ENCODE measurements at places on chromosomes 4 and X.

DNA sequence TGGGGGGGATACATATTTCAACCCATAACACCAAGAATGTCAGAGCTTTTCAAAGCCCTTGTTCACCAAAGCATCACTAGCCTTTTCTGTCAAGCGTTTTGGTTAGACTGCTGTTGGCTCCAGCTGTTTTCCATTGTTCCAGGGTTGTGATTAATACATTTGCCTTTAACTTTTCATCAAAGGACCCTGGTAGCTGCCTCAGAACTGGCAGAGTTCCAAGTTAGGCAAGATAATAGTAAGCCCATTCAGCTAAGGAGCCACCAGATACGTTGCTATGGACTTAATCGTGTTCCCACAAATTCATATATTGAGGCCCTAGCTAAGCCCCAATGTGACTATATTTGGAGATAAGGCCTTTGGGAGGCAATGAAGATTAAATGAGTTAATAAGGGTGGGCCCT, 37.1 kb downstream of the ENOPH1 start:
- peak; percentile 27 for DNase-seq

DNA sequence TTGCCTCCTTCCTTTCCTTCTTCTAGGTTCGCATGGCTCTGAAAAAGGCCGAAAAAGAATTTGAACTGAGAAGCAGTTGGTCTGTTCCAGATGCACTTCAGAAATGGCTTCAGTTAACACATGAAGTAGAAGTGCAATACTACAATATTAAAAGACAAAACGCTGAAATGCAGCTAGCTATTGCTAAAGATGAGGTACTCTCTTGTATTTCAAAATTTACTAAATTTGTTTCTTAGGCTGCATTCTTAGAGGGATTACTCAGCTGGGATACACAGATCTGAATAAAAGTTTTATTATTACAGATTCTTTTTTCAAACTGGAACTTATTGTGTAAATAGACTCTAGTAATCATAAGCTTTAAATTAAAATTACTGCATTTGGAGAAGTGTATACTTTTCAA, 146.9 kb downstream of the STIM2 start:
- DNase-seq, result no peak

GRCh38 chrX:105775679-105776078, 46.7 kb upstream of the NRK start:
- no peak for DNase-seq

- no peak for DNase-seq
Measured at GRCh38 chr4:16739997-16740624, 158.3 kb downstream of the LDB2 start.

- peak; percentile 67 for DNase-seq
Measured at GRCh38 chrX:16465081-16465876, 184.7 kb upstream of the S100G start.

DNA sequence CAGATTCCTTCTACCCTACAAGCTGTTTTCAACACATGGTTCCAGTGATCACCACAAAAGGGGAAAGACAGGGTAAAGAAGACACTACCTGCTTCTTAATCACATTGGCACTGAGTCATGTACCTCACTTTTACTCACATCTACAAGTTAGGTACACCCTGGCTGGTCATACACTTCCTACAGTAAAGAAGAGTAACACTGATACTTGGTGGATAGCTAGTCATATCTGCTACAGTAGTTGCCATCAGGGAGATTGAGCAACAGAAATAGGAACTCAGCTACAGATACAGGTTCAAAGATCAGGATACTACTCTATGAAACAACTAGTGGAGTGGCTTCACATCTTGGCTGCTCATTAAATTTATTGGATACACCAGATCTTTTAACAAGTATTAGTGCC, 105.4 kb upstream of the DIAPH2 start:
- no peak for DNase-seq

DNA sequence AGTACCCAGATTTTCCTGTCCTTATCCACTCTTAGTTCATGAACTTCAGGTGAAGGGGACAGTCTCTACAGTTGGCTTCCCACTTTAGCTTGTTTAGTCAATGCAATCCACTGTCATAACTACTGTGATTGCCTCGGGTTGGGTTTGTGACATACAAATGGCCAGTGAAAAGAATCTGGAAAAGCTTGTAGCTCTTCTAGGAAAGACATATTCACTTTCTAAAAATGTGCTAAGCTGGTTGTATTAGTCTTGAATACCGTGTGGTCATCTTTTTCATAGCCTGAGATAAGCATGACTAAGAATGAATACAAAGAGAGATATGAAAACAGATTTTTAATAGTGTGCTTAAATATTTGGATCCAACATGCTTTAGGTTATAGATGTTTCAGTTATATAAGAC, 1443.5 kb upstream of the IGFBP7 start:
- DNase-seq, result no peak

- DNase-seq, result peak; percentile 17
Measured at GRCh38 chr4:80814266-80814665, 216.2 kb upstream of the BMP3 start.

DNA sequence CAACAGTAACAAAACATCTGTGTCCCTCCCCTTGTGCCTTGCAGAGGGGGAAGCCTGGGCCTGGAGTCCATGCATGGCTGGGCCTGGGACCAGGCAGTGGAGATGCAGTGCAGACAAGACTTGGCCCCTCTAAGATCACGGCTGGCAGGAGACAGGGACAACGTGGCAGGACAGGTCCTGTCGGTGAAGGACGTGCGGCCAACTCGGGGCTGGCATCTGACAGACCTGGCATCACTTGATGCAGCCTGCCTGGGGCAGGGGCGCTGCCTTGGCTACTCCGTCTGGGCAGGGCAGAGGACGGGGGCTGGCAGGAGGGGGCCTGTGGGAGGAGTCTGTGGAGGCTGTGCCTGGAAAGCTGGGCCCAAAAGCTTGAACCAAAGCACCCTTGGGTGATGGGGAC, 112.1 kb downstream of the CPZ start:
- DNase-seq, result no peak

- peak; percentile 8 for DNase-seq
Measured at GRCh38 chr4:478373-478772, 20.6 kb downstream of the ZNF721 start.

DNA sequence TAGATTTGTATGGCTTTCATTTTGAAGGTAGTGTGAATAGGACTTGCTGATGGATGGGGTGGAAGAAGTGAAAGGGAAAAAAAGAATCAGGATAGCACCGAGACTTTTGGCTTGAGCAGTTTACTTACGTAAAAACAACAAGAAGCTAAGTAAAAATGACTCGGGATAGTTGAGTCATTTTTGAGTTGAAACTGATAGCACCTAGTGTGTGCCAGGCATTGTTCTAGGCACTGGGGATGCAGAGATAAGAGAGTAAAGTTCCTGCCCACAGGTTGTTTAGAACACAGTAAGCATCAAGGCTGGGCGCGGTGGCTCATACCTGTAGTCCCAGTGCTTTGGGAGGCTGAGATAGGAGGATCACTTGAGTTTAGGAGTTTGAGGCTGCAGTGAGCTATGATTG, 34.7 kb downstream of the ADD1 start:
- DNase-seq, result no peak

- peak; percentile 72 for DNase-seq
Measured at GRCh38 chr4:106803083-106803482, 233.0 kb downstream of the DKK2 start.

DNA sequence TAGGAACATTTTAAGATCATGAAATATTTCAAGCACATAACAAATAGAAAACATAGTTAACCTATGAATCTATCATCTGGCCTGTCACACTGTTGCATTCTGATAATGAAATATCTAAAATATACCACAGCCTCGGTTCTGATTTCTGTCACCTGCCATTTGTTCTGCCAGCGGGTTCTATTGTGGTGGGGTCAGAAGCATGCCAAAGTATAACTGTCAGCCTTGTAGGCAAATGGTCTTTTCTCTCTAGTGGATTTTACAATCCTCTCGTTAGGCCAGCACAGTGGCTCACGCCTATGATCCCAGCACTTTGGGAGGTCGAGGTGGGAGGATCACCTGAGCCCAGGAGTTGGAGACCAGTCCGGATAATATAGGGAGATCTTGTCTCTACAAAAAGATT, 47.9 kb downstream of the HTRA3 start:
- no peak for DNase-seq

DNA sequence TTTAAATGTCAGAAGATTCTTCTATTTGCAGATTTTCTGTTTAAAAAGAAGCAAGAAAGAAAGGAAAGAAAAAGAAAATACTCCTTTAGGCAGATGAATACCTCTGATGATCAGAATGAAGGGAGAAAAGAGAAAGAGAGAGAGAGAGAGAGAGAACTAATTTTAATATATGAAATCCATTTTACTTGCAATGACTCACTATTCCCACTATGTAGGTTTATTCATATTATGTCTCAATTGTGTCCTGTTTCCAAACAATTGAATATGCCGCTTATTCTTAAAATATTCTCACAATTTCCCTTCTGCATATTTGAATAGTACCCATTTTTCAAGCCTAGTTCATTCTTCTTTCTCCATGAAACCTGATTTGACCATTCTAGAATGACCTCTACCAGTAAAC, 11.7 kb downstream of the MEPE start:
- DNase-seq, result peak; percentile 41

DNA sequence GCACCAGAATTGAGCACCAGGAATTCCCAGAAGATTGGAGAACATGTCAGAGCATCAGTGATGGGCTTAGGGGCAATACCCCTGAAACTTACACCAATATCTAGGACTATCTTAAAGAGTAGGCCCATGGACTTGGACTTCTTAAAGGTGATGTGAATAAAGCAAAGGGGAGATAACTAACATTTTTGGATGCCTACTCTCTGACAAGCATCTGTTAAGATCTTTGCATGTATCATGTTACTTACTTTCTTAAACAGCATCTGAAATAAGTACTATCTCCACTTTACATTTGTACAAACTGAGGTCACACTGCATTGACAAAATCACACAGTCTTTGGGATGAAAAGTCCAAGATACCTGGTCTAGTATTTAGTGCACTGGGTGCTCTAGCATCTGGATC, 258.6 kb upstream of the ARSJ start:
- no peak for DNase-seq

DNA sequence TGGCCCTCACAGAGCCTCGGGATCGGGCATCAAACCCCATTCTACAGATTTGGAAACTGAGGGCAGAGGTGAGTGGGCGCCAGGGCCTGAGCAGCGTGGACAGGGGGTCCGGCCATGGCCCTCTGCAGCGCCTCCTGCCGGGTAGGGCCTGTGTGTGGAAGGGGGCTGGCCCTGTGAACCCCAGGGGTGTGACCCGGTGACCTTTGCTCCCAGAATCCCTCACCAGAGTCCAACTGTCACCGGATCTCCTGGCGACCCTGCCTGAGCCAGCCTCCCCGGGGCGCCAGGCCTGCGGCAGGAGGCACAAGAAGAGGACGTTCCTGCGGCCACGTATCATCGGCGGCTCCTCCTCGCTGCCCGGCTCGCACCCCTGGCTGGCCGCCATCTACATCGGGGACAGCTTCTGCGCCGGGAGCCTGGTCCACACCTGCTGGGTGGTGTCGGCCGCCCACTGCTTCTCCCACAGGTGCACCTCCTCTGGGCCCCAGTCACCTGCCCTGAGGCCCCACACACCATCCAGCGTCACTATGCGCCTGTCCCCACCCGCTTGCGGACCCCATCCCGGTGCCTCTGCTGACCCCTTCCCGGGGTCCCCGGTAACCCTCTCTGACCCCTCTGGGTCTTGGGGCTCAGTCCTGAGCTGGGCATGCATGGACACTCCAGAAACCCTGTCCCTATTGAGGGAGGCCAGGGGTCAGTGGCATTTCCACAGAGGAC, 4.2 kb downstream of the HGFAC start:
- no peak for DNase-seq

DNA sequence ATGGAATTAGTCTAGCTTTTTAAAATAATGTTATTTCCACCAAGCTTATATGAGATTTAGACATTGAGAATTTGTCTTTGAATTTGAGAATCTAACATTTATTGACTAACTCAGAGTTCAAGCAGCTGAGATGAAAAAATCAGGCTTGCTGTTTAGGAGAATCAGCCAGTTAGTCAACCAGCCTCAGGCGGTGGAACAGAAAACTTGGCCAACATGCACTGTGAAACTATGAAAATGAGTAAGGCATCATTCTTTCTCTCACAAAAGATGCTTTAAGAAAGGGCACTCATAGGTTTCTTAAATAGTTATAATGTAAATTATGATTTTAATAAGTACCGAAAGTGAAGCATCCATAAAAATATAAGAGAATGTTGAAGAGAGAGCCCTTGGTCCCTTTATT, 84.2 kb downstream of the NFKB1 start:
- no peak for DNase-seq

DNA sequence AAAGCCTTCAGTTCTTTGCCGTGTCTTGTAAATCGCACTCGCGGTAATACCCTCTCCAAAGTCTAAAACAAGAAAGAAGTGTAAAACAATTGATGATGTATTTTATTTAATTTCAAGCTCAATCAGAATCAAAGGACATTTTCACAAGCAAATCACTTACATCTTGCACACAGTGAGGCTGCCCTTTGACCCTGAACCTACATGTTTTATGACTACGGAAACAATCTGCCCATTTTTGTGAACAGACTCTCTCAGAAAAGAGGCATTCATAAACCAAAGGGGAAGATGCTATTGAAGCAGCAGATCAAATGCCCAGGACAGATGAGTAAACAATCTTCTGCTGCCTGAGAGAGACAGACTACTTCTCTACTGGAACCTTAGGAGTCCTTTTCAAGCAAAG, 76.0 kb upstream of the DDX60 start:
- DNase-seq, result no peak

GRCh38 chrX:13215729-13216128, 104.1 kb downstream of the ATXN3L start:
- peak; percentile 51 for DNase-seq

DNA sequence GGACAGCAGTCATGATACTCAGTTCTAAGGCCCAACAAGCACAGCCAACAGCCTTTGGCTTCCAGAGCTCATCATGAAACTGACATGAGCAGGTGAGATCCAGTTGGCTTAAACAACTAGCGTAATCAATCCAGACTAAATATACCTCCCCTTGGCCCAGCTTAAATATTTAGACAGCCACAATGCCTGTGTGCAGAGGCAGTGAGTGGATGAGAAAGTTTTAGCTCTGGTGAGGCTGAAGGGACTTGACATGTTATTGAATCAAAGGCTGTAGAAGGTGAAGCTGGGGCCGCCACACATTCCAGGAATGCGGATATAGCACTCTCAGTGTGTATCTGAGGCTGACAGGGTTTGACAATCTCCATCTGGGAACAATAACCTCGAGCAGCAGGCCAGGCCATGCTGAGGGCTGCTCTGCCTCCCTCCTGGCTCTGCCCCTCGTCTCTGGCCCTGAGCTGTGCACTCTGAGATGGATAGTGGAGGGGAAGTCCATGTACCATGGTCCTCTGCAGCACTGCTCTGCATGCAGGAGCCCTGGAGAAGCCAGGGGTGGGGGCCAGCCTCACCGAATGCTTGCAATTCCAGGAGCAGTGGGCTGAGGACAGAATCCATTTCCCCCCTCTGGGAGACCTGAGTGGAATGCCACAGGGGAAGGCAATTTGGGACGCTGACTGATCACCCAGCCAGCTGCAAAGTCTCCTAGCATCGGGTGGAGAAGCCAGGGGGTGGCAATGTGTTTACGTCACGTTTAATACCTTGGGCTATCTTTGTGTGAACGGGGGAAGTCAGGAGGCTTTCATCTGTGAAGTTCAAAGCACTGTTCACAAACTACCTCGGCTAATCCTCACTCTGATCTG, 37.3 kb upstream of the RASL11B start:
- peak; percentile 79 for DNase-seq

- no peak for DNase-seq
Measured at GRCh38 chr4:82523179-82523578, 38.6 kb downstream of the TMEM150C start.

GRCh38 chr4:34733185-34733941, 1511.0 kb downstream of the ARAP2 start:
- DNase-seq, result peak; percentile 16

GRCh38 chr4:54318904-54319303, 89.8 kb downstream of the PDGFRA start:
- DNase-seq, result peak; percentile 41
